Large intestine (tissue), 12 donors: ENCODE measurements at places on chromosomes 11 and 22.

GRCh38 chr11:43933608-43934551, 8.6 kb upstream of the C11orf96 start:
- peaks cover 9% of the 10 kb centered on the region for H3K4me1 ChIP-seq
- no peaks in the 10 kb centered on the region for H3K36me3 ChIP-seq
- no peak overlapping the region for H3K4me3 ChIP-seq

- H3K27ac ChIP-seq, result no peak overlapping the region
- DNase-seq, result peak; percentile 66
- no peaks in the 10 kb centered on the region for H3K36me3 ChIP-seq
- no peak overlapping the region for H3K4me3 ChIP-seq
- peaks cover 14% of the 10 kb centered on the region for H3K4me1 ChIP-seq
- H3K27me3 ChIP-seq, result no peaks in the 10 kb centered on the region
Observed at GRCh38 chr11:66112601-66113499, 42.8 kb downstream of the PACS1 start.

- peak; percentile 36 for DNase-seq
- H3K36me3 ChIP-seq, result no peaks in the 10 kb centered on the region
- no peaks in the 10 kb centered on the region for H3K27me3 ChIP-seq
- H3K4me3 ChIP-seq, result no peak overlapping the region
Observed at GRCh38 chr22:23220485-23221350, 40.4 kb downstream of the BCR start.

- peaks cover 6% of the 10 kb centered on the region for H3K36me3 ChIP-seq
- H3K27ac ChIP-seq, result no peak overlapping the region
- peak; percentile 79 for DNase-seq
- no peaks in the 10 kb centered on the region for H3K27me3 ChIP-seq
Observed at GRCh38 chr11:47331454-47332302, 20.8 kb downstream of the MYBPC3 start.

GRCh38 chr11:76769645-76770586, 13.2 kb upstream of the TSKU start:
- no peak overlapping the region for H3K4me3 ChIP-seq
- H3K36me3 ChIP-seq, result no peaks in the 10 kb centered on the region
- H3K27me3 ChIP-seq, result no peaks in the 10 kb centered on the region
- peaks cover 77% of the 10 kb centered on the region for H3K4me1 ChIP-seq
- peak overlapping the region; percentile 84 for H3K27ac ChIP-seq

GRCh38 chr11:67387069-67387468, 4.7 kb upstream of the RAD9A start:
- no peak overlapping the region for H3K4me3 ChIP-seq
- H3K27ac ChIP-seq, result no peak overlapping the region
- no peak for DNase-seq
- H3K36me3 ChIP-seq, result no peaks in the 10 kb centered on the region
